HFFc6 (cell line): ENCODE measurements at places on chromosomes 12 and 14.

DNA sequence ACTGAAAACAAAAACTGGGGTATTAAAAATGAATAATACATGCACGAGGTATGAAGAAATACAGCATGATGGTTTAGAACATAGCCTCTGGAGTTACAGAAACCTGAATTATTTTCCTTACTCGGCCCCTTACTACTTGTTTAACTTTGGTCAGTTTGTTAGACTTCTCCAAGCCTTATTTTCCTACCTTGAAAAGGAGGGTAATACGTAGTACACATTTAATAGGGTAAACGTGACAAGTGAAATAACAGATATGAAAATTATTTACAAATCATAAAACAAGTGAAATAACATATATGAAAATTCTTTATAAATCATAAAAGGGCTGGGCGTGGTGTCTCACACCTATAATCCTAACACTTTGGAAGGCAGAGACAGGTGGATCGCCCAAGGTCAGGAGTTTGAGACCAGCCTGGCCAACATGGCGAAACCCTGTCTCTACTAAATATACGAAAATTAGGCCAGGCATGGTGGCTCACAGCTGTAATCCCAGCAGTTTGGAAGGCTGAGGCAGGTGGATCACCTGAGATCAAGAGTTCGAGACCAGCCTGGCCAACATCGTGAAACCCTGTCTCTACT, 11.4 kb upstream of the PKP2 start:
- H3K36me3 ChIP-seq = no peaks in the 10 kb centered on the region
- DNase-seq = no peak
- no peak overlapping the region for H3K4me3 ChIP-seq
- no peak overlapping the region for H3K27ac ChIP-seq

DNA sequence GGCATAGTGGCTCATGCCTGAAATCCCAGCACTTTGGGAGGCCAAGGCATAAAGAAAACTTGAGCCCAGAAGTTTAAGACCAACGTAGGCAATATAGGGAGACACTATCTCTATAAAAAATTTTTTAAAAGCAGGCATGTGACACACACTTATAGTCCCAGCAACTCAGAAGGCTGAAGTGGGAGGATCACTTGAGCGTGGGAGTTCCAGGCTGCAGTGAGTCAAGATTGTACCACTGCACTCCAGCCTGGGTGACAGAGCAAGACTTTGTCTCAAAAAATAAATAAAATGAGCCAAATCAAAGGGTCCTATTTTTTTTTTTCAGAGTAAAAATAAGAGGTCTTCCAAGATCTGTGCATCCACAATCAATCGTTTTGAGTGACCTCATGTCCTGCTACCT, 237.6 kb downstream of the SLC16A7 start:
- DNase-seq = no peak
- H3K27me3 ChIP-seq = no peaks in the 10 kb centered on the region
- H3K36me3 ChIP-seq = no peaks in the 10 kb centered on the region
- H3K27ac ChIP-seq = no peak overlapping the region

- no peak overlapping the region for H3K4me3 ChIP-seq
- no peak overlapping the region for H3K27ac ChIP-seq
- H3K27me3 ChIP-seq = no peaks in the 10 kb centered on the region
- DNase-seq = no peak
These were observed 144.9 kb upstream of the NOS1 start for GRCh38 chr12:117506333-117506732.

- DNase-seq = peak; percentile 10
- H3K4me1 ChIP-seq = peaks cover 30% of the 10 kb centered on the region
- peaks cover 3% of the 10 kb centered on the region for H3K27me3 ChIP-seq
- peaks cover 3% of the 10 kb centered on the region for H3K36me3 ChIP-seq
These were observed 76.1 kb downstream of the RBM19 start for GRCh38 chr12:113889891-113890581.

DNA sequence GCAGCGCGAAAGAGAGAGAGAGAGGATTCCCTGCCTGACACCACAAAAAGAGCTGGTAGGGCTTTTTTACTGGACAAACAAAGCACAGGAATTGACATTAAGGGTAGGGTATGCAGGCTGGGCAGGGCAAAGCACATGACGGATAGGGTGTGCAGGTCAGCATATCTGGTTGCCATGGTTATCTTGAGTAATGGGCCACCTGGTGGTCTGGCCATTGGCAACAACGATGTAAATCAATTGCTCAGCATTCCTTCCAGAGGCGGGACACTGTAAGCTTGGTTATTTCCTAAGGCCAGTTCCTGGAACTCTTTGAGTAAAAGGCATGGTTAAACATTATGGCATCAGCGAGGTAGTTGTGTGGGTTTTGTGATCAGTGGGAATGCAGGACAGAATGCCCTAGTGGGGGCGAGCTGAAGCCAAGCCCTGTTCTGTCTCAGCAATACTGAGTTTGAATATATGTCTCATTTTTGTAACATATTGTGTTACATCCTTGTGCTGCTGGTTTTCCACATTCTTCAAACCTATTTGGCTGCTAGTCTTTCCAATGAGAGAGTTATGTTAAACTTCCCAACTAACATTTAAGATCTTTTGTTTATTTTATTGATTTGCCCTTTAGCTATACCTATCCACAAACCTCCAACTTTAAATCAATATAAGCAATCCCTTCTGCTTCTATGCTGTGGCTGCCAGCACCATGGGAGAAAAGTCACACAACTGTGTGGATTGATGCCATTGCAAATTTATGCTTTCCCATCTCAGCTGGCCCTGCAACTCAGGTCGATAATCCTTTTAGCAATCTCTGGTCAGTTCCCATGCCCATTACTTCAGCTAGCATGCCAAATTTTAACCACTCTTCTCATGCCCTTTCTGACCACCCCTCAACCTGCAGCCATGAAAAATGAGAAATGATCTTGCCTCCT, 396.7 kb upstream of the PDE3A start:
- no peak overlapping the region for H3K27ac ChIP-seq
- no peaks in the 10 kb centered on the region for H3K36me3 ChIP-seq
- no peaks in the 10 kb centered on the region for H3K27me3 ChIP-seq
- H3K4me1 ChIP-seq = 0 out of 2 replicates have a peak, but pooled peaks cover 4% of the 10 kb centered on the region
